ENCODE measurements at places on chromosomes 4 and X.

GRCh38 chr4:30882995-30883675 is 163.0 kb downstream of the PCDH7 start:
- no peak overlapping the region for H3K27ac ChIP-seq
- DNase-seq, result no peak
- no peaks in the 10 kb centered on the region for H3K27me3 ChIP-seq
- H3K4me1 ChIP-seq, result no peaks in the 10 kb centered on the region
- H3K36me3 ChIP-seq, result no peaks in the 10 kb centered on the region

DNA sequence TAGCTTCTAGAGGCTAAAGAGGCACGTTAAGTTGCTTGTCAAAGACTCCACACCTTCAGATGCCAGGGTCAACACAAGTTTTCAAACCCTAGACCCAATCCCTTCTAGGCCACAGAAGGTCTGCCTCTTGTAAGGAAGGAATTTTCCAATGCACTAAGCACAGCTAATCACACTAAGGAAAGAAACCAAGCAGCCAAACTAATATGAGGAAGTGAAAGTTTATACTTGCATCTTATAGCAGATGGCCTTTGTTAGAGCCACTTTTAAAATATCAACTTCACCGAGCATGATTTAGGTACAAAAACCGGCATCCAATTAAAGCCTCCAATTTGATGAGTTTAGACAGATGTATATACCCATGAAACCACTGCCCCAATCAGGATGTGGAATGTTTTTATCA is 9.9 kb downstream of the FHL1 start:
- no peaks in the 10 kb centered on the region for H3K36me3 ChIP-seq
- H3K4me3 ChIP-seq, result no peak overlapping the region
- peaks cover 11% of the 10 kb centered on the region for H3K4me1 ChIP-seq
- no peaks in the 10 kb centered on the region for H3K27me3 ChIP-seq

GRCh38 chrX:130105244-130105643 is 5.1 kb downstream of the ELF4 start:
- H3K4me3 ChIP-seq, result no peak overlapping the region
- DNase-seq, result no peak
- no peak overlapping the region for H3K27ac ChIP-seq
- H3K4me1 ChIP-seq, result peaks cover 62% of the 10 kb centered on the region

- DNase-seq, result no peak
- H3K27ac ChIP-seq, result no peak overlapping the region
- H3K36me3 ChIP-seq, result no peaks in the 10 kb centered on the region
Observed at GRCh38 chr4:118774321-118774720, 61.6 kb downstream of the SEC24D start.

DNA sequence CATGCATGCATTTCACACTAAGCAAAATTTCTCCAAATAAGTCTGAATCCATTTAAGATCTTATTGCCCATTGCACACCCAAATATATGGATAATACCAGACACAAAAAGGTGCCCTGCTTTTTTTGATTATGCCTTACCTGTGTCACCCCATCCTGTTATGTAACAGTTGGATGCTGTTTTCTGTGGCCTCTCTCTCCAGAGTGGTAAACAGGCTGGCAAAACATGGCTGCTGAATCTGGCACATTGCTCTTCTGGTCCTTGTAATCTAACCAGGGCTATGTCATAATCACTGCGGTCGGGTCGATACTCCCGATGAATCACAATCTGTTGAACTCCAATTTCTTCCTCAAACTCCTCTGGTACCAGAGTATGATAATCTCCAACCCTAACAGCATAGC is 70.1 kb downstream of the PRSS12 start:
- no peak overlapping the region for H3K4me3 ChIP-seq
- no peaks in the 10 kb centered on the region for H3K27me3 ChIP-seq
- peak overlapping the region; percentile 1 for H3K27ac ChIP-seq
- peaks cover 15% of the 10 kb centered on the region for H3K4me1 ChIP-seq

DNA sequence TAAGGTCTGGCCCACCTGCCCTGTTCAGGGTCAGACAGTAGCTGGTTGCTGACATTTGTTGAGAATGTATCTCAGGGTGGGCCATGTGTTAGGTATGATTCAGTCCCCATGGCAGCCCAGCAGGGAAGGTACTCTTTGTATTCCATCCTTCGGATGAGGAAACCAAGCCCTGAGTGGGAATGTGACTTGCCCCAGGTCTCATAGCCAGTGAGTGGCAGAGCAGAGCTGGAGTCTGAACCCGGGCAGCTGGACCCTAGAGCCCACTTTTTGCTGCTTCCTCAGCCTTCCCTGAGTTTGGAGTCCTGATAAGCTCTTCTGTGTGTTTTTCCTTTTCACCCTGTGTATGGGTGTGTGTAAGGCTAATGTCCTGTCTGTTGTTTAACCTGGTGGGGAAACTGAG is 21.6 kb upstream of the UBA1 start:
- peaks cover 15% of the 10 kb centered on the region for H3K36me3 ChIP-seq
- H3K27ac ChIP-seq, result no peak overlapping the region
- H3K27me3 ChIP-seq, result no peaks in the 10 kb centered on the region
- no peak overlapping the region for H3K4me3 ChIP-seq

GRCh38 chrX:154748712-154749339 is 2.1 kb downstream of the GAB3 start:
- H3K4me3 ChIP-seq, result peak overlapping the region; percentile 15
- peaks cover 15% of the 10 kb centered on the region for H3K4me1 ChIP-seq
- no peaks in the 10 kb centered on the region for H3K27me3 ChIP-seq
- H3K27ac ChIP-seq, result no peak overlapping the region
- no peaks in the 10 kb centered on the region for H3K36me3 ChIP-seq

DNA sequence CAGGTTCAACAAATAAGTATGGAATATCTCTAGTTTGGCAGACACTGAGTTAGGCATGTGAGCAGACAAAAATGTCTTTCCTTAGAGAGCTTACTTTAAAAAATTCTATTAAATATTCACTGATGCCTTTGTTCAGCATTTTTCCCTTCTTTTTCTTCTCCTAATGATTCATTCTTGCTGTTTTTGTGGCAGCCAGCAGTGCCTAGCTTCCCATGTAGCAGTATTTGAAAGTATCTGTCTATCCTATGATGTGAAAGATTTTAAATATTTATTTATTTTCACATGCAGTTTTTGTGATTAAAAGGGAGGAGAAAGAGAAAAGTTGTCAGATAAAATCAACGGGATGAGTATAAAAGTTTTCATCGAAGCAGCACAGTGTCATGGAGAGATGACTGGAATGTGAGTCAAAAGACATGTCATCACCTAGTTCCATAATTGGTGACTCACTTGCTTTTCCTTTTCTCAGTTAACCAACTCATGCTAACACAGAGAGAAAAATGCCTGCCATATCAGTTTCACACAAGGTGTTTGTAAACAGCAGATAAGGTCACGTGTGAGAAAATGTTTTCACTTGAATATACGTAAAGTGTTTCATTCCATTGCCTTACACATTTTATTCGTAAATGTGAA is 69.8 kb downstream of the BMPR1B start:
- H3K27ac ChIP-seq, result no peak overlapping the region
- H3K4me1 ChIP-seq, result no peaks in the 10 kb centered on the region
- peaks cover 15% of the 10 kb centered on the region for H3K27me3 ChIP-seq
- no peak for DNase-seq
- no peak overlapping the region for H3K4me3 ChIP-seq
- H3K36me3 ChIP-seq, result no peaks in the 10 kb centered on the region

DNA sequence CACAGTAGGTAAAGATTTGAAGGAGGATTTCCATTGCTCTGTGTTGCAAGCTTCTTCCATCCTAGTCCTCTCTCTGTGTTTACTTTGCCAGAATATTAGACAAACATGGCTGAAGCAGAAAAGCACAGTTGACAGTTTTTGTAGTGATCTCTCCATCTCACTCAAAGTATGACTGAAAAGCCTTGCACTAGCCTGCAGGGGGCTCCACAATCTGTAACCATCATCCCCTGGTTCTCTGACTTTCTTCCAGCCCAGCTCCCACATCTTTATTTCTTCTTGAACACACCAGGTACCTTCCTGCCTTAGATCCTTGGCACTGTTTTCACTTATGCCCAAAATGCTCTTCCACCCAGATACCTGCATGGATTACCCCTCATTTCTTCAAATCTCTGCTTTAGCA is 34.1 kb upstream of the HHIP start:
- no peaks in the 10 kb centered on the region for H3K36me3 ChIP-seq
- DNase-seq, result peak; percentile 20
- H3K27ac ChIP-seq, result no peak overlapping the region
- H3K4me1 ChIP-seq, result no peaks in the 10 kb centered on the region
- no peak overlapping the region for H3K4me3 ChIP-seq
- H3K27me3 ChIP-seq, result no peaks in the 10 kb centered on the region

DNA sequence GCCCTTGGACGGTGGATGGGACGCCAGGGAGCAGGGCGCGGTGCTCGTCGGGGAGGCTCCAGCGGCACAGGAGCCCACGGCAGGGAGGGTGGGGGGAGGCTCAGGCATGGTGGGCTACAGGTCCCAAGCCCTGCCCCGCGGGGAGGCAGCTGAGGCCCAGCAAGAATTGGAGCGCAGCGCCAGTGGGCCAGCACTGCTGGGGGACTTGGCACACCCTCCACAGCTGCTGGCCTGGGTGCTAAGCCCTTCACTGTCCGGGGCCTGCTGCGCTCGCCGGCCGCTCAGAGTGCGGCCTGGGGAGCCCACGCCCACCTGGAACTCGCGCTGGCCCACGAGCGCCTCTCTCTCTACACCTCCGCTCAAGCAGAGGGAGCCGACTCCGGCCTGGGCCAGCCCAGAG is 8.6 kb downstream of the CD38 start:
- H3K27me3 ChIP-seq, result no peaks in the 10 kb centered on the region
- DNase-seq, result no peak
- H3K4me1 ChIP-seq, result peaks cover 48% of the 10 kb centered on the region
- H3K4me3 ChIP-seq, result no peak overlapping the region
- no peak overlapping the region for H3K27ac ChIP-seq

DNA sequence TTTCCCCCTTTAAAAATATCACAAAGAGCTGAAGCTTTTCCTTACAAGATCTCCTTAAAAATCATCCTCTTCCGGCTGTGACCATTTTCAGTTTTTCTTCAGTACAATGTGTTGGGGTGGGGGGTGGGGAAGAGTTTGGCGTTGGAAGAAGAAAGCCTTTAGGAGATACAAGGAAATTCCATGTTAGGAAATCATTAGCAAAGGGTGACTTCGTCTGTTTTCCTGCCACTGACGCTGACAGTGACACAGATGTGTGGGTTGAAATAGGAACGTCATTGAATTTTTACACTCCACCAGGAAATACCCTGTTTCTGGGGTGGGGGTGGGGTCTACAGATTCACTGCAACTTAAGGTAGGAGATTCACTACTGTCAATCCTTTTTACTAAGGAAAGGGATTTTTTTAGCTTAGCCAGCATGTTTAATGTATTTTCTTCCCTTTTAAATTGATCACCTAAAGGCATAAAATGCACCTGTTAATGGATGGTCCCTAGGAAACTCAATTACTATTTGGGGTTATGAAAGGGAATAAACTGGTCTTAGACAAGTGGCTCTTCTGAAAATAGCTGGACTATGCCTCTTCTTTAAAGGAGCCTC is 3.9 kb downstream of the MAMLD1 start:
- H3K36me3 ChIP-seq, result no peaks in the 10 kb centered on the region
- H3K4me3 ChIP-seq, result peak overlapping the region; percentile 75
- peak overlapping the region; percentile 80 for H3K27ac ChIP-seq
- DNase-seq, result peak; percentile 57
- H3K27me3 ChIP-seq, result peaks cover 4% of the 10 kb centered on the region

DNA sequence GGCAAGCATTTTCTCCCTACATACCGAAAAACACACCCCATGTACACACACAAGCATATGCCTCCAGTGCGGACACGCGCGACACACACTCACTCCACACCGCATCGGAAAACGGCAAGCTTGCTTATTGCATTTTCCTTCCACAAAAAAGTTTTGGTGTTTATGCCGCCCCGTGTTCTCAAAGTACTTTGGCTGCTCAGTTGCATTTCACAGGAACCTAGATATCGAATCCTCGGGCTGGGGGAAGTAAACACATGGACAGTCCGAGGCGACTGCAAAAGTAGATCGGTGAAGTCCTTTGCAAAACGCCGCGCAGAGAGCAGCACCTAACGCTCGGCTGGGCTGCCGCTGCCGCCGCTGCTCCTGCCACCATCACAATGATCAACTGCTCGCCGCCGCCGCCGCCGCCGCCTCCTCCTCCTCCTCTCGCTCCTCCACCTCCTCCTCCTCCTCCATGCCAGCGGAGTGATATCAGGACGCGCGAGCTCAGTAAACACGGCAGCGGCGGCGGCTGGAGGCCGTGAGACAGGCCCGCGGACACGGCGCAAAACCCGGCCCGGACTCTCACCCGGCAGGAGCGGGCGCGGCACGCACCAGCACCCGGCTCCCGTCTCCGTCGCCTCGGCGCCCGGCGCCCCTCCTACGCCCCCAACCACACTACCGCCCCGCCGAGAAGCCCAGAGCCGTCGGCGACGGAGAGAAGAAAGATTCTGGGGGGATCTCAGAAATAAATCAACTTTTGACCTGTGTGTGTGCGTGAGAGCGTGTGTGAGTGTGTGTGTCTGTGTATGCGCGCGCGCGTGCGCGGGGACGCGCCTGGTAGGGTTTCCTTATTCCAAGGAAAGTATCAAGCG is at the start of gene MAML3:
Gene MAML3, minus strand, starts transcription at position 467 of the 854 bp plus-strand sequence. CDS start 857 bp downstream, outside the sequence.
- peak within 1 kb of the TSS; percentile 5 for H3K27ac ChIP-seq
- H3K4me1 ChIP-seq, result peaks cover 35% of the 10 kb centered on the region
- H3K4me3 ChIP-seq, result peak within 1 kb of the TSS; percentile 82
- no peaks in the 10 kb centered on the region for H3K36me3 ChIP-seq

GRCh38 chr4:54423066-54423465 is 194.0 kb downstream of the PDGFRA start:
- no peaks in the 10 kb centered on the region for H3K36me3 ChIP-seq
- no peak overlapping the region for H3K4me3 ChIP-seq
- no peak for DNase-seq
- no peaks in the 10 kb centered on the region for H3K4me1 ChIP-seq
- H3K27me3 ChIP-seq, result peaks cover 18% of the 10 kb centered on the region

- peaks cover 43% of the 10 kb centered on the region for H3K27me3 ChIP-seq
- no peaks in the 10 kb centered on the region for H3K36me3 ChIP-seq
- H3K4me3 ChIP-seq, result no peak overlapping the region
- no peak overlapping the region for H3K27ac ChIP-seq
- no peak for DNase-seq
- H3K4me1 ChIP-seq, result peaks cover 9% of the 10 kb centered on the region
Observed at GRCh38 chr4:76582074-76582816, 147.2 kb downstream of the SHROOM3 start.

DNA sequence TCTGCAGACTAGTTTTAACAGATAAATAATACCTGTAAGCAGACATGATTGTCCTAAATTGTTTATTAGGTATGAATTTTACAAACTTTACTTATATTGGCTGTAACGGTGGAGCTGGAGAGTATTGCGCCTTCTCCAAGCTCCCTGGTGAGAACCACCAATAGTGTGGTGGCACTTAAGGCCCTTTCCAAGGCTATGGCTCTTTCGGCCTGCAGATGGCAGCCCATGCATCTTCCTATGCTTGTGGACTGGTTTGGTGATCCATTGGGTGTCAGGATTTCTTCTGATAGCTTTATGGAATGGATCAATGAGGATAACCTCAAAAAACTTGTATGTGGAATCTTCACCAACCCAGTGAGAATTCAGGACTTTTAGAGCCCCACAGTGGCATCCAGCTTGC is 7.8 kb downstream of the LARP1B start:
- H3K27ac ChIP-seq, result no peak overlapping the region
- H3K4me3 ChIP-seq, result no peak overlapping the region
- peak; percentile 13 for DNase-seq
- H3K4me1 ChIP-seq, result peaks cover 7% of the 10 kb centered on the region

GRCh38 chr4:3701271-3701734 is 64.9 kb upstream of the ADRA2C start:
- H3K36me3 ChIP-seq, result no peaks in the 10 kb centered on the region
- H3K27me3 ChIP-seq, result peaks cover 26% of the 10 kb centered on the region
- no peak overlapping the region for H3K4me3 ChIP-seq
- no peak for DNase-seq
